ENCODE measurements at places on chromosomes 7 and 10. TPM values are rescaled to one million over a fixed set of nuclear protein-coding genes. Genes with fewer than 3 reads are reported as not detected.

The SUGCT gene
- total RNA-seq: 2.2 TPM

The FXYD4 gene
- not detected for total RNA-seq

The ZNF425 gene
- total RNA-seq: 3.8 TPM

The FRMPD2 gene
- total RNA-seq: not detected

The OR2A42 gene
- 0.32 TPM for total RNA-seq

The AFAP1L2 gene
- not detected for total RNA-seq

GRCh38 chr7:26859720-26860119 lies 4.7 kb downstream of the SKAP2 start:
- H3K4me1 ChIP-seq: peaks cover 21% of the 10 kb centered on the region
- no peak for DNase-seq
- no peak overlapping the region for H3K4me3 ChIP-seq
- H3K27ac ChIP-seq: no peak overlapping the region
- no peaks in the 10 kb centered on the region for H3K36me3 ChIP-seq

DNA sequence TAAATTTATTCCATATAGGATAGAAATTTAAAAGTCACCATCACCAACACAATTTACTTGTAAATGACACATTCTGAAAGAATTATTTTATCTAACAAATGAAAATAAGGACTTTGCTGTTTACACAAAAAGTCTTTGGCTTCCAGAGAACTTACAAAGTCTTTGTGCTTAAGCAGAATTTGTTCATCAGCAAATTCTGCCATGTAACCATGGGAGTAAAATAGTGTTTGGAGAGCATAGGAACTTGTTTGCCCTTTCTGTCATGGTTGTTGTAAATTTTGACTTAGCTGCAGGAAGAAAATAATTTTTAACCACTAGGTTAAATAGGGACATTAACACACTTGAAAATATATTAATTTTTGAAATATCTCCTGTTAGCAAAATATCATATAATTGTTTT lies 15.2 kb downstream of the FGL2 start:
- no peak overlapping the region for H3K27ac ChIP-seq
- no peak overlapping the region for H3K4me3 ChIP-seq
- peak; percentile 4 for DNase-seq
- H3K27me3 ChIP-seq: no peaks in the 10 kb centered on the region

DNA sequence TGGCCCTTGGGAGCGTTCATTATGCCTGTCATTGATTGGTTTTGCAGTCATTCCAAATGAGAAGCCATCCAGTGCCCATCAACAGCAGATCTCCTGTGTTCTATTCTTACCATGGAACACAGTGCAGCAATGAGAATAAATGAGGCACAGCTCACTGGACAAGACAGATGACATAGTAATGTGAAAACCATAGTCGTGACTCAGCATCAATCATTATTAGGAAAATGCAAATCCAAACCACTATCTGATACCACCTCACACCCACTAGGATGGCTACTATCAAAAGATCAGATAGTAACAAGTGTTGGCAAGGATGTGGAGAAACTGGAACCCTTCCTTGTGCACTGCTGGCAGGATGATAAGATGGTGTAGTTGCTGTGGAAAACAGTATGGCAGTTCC lies 144.7 kb downstream of the ARHGAP22 start:
- no peaks in the 10 kb centered on the region for H3K4me1 ChIP-seq
- no peak for DNase-seq
- H3K4me3 ChIP-seq: no peak overlapping the region
- H3K27ac ChIP-seq: no peak overlapping the region

- no peaks in the 10 kb centered on the region for H3K27me3 ChIP-seq
- 0 out of 2 replicates have a peak, but pooled peaks cover 3% of the 10 kb centered on the region for H3K4me1 ChIP-seq
- no peak overlapping the region for H3K27ac ChIP-seq
- DNase-seq: peak; percentile 66
Measured at GRCh38 chr10:92880233-92880861, 32.0 kb downstream of the EXOC6 start.

DNA sequence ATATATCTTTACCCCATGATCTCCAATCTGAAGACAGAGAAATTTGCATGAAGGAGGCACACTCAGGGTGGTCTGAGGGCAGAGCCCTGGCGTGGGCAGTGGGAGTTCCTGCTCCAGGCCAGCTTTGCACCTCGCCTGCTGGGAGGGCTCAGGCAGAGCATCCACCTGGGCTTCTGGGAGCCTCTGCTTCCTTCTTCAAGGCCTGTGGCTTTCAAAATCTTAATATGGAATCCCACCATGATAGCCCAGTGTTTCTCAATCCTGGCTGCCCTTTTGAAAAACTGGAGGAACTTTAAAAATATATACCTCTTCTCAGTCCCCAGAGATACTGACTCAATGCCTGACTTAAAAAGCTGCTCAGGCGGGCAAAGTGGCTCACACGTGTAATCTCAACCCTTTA lies 36.7 kb upstream of the PSAP start:
- peak overlapping the region; percentile 90 for H3K27ac ChIP-seq
- peak; percentile 27 for DNase-seq
- peak overlapping the region; percentile 79 for H3K4me3 ChIP-seq
- peaks cover 15% of the 10 kb centered on the region for H3K4me1 ChIP-seq
- H3K36me3 ChIP-seq: no peaks in the 10 kb centered on the region

- H3K27ac ChIP-seq: no peak overlapping the region
- no peak for DNase-seq
- no peaks in the 10 kb centered on the region for H3K4me1 ChIP-seq
- H3K4me3 ChIP-seq: no peak overlapping the region
Measured at GRCh38 chr10:111137007-111137406, 60.2 kb downstream of the ADRA2A start.

GRCh38 chr10:78193189-78193588 lies 159.5 kb downstream of the RPS24 start:
- 0 out of 2 replicates have a peak, but pooled peaks cover 7% of the 10 kb centered on the region for H3K4me1 ChIP-seq
- H3K27me3 ChIP-seq: no peaks in the 10 kb centered on the region
- DNase-seq: no peak
- no peak overlapping the region for H3K27ac ChIP-seq

DNA sequence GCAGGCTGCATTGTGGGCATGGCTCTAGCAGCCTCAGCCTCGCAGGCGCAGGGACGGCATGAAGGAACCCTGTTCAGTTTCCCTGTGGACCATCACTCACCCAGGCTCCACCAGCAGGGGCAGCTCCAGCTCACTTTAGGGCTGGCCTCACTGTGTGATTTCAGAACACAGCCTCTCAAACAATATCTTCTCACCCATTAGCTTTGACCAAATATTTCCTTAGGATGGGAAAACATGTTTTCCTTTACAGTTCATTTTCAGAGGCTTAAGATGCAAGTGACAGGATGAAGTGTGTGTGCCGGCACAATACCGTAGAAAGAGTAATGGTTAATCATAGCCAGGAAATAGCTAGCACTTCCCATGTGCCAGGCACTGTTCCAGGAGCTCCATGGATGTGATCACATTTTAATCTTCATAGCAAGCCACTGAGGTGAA lies 58.2 kb downstream of the LANCL2 start:
- DNase-seq: peak; percentile 65
- H3K4me3 ChIP-seq: no peak overlapping the region
- no peak overlapping the region for H3K27ac ChIP-seq
- no peaks in the 10 kb centered on the region for H3K27me3 ChIP-seq

GRCh38 chr10:12348294-12348869 lies 965 bp upstream of the CAMK1D start:
- peak overlapping the region; percentile 71 for H3K4me3 ChIP-seq
- H3K4me1 ChIP-seq: peaks cover 2% of the 10 kb centered on the region
- no peak overlapping the region for H3K27ac ChIP-seq
